ENCODE measurements at places on chromosomes 11 and 22.

- no peak for DNase-seq
Measured at GRCh38 chr11:10544491-10545465, 3.8 kb upstream of the RNF141 start.

- no peak for DNase-seq
Measured at GRCh38 chr11:20015101-20015500, 145.2 kb downstream of the DBX1 start.

- DNase-seq, result peak; percentile 67
Measured at GRCh38 chr22:30262917-30263741, 3.5 kb downstream of the OSM start.

- DNase-seq, result no peak
Measured at GRCh38 chr11:115222218-115222862, 281.9 kb downstream of the CADM1 start.

- DNase-seq, result no peak
Measured at GRCh38 chr11:8192896-8193209, 24.0 kb upstream of the RIC3 start.

DNA sequence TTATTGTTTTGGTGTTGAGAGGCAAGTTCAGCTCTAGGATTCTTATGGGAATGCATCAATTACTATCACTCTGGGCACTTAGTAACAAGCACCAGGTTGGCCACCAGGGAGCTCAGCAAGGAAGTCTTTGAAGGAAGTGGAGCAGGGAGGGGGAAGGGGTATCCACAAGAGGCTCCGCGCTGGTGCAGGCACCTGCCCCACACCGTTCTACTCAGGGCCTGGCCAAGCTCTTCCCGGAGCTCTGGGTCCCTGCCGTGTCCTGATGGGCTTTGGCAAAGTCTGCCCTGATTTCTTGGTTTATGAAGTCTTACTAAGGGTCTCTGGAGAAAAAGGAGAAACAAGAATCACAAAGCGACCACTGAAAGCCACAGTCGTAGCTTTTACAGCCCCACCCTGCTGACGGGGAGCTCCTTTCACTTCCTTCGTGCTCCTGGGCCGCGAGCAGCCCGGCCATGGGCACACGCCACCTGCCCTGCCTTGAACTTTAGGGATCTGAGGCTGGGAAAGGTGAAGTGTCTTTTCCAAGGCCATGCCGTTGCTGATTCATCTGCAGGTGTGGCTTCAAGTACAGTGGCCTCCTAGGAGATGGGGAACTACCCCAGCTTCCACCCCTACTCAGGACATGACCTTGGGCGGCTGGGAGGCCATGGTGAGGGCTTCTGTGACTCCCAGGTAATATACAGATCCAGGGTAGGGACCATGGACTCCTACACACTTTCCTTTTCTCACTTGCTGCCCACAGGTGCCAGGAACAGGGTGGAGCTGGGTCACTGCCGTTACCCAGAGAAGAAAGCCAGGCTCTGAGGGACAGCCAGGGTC is 15.9 kb upstream of the LRRC32 start:
- no peak for DNase-seq

DNA sequence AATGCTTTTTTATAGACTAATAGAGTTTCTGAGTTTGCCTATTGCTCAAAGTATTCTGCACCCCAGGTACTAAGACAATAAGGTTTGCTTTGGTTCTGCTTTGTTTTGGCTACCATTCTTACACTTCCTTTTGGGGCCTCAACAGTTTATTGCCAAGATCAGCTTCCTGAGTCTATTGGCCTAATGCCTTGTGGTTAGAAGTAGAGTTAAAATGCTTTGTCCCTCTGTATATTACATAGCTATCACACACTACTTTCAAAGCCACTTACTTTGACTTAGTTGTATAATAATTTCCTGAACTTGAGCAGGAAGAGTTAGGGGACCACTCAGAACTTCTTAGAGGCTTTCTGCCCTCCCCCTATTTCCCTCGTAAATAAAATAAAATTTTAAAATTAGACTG is 96.5 kb downstream of the DLG2 start:
- DNase-seq, result no peak

DNA sequence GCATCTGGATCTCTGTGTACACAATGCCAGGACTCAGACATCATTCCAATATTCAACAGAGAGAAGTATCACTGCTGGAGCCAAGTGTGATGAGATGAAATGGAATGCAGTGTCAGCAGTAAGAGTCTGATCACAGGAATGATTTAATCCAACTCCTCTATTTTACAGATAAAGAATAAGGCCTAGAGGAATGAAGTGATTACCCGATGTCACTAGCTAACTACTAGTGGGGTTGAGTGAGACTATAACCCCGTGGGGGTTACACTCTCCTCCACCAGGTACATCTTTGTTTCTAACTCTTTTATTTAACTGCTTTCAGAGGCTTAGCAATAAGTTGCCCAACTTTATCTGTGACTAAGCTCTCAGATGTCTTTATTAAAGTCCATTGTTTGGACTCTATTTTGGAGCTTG is 94.2 kb upstream of the FAT3 start:
- no peak for DNase-seq

DNA sequence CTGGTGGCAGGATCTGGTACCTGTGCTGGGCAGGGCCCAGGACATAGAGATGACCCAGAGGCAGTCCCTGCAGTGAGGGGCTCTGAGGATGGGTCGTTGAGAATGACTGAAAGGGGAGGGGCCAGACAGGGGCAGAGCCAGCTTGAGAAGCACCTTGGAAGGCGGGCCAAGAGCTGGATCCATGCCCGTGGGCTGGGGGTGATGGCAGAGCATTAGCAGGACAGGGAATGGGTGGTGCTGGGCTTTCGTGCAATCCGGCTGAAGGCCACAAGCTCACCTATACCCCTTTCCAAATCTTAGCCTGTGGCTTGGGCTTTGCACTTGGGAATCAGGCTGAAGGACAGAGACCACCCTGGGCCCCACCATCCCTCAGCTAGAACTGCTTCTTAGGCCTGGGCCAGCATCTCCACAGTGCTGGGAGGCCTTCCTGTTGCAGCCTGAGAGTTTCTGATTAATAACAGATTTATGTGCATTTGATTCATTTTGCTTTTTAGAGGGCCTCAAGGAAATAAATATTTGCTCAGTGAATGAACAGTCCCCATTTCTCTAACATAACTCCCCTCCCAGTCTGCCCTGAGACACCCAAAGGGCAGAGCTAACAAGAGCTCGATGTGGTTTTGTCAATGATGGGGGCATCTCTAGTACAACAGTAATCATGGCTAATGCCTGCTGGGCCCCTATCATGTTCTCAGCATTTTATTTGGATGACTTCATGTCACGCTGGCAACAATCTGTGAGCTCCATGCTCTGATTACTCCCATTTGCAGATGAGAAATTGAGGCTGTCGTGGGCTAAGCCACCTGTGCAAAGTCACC is 39.3 kb downstream of the RIBC2 start:
- no peak for DNase-seq

All from lung microvascular endothelial cell (primary cell).